GDM1 (cell line): ENCODE measurements at places on chromosomes 12 and 14.

DNA sequence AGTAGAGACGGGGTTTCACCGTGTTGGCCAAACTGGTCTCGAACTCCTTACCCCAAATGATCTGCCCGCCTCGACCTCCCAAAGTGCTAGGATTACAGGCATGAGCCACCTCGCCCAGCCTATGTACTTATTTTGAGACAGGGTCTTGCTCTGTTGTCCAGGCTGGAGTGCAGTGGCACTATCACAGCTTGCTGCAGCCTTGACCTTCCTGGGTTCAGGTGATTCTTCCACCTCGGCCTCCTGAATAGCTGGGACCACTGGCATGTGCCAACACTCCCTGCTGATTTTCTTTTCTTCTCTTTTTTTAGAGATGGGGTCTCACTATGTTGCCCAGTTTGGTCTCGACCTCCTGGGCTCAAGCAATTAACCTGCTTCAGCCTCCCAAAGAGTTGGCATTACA, 14.0 kb upstream of the HNF1A start:
- no peak for DNase-seq

DNA sequence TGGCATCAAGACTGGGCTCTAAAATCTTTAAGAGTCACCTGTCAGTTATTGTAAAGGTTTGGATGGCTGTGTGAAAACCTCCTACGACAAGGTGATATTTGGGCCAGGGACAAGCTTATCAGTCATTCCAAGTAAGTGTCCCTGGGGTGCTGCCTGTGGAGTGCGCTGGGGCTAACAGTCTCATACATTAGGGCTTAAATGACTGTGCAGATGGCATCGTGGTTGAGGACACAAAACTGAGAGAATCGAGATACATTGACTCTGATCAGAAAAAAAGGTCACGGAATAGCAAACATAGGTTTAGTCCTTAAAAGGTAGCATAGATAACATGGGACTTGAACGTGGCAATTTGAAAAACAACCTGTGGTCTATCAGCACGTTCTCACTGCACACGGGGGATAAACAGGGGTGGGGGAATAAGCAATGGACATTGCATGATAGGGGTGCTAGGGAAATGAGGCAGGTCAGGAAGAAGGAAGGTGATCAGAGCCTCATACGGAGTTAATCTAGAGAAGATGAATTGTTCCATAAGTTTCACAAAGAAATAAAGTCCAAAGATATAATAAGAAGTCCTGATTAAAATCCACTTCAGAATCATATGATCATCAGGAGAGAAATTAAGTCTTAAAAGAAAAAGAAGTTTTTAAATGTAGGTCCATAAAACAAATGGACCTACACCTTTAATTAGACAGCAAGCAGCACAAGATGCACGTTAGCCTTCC, 100.3 kb downstream of the DAD1 start:
- DNase-seq = no peak

DNA sequence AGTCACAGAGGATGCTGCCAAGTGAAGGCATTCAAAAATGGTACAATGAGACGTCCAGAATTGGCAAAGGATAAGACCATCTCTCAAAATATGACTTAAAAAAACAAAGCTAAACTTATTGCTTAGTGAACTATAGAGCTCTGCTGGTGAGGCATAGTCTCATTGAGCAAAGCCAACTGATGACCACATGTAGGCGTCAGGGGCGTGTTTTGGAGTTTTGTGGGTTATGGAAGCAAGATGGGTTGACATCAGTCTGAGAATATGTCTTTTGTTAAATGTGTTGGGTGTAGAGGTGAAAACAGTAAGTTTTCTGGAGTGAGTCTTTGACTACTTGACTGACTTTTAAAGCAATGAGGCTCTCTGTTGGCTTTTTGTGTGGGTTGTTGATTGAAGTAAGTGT, 47.2 kb downstream of the ATL1 start:
- DNase-seq = no peak

GRCh38 chr12:109169262-109169661, 52.9 kb downstream of the ACACB start:
- no peak for DNase-seq

DNA sequence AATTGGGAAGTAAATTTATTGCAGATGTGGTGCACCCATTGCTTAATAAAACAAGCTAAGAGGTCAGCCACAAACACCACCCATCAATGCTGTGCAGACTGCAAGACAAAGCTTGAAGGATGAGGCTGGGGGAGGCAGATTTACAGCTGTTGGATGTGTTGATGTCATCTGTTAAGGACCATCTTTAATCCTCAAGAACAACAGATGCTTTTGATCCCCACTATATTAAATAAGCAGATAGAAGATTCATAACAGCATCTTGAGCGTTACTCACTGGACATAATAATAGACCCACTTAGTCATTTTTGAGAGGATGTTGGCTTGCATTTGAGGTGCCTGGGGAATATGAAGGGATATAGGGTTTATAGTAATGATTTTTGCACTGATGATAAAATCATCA, 58.8 kb downstream of the GPR68 start:
- no peak for DNase-seq

- DNase-seq = no peak
Observed at GRCh38 chr12:112341046-112341825, 41.0 kb downstream of the HECTD4 start.
